ENCODE measurements at places on chromosomes 7 and 10.
A peak's percentile ranks its signal among the peaks of the same experiment; 100 is the strongest.

DNA sequence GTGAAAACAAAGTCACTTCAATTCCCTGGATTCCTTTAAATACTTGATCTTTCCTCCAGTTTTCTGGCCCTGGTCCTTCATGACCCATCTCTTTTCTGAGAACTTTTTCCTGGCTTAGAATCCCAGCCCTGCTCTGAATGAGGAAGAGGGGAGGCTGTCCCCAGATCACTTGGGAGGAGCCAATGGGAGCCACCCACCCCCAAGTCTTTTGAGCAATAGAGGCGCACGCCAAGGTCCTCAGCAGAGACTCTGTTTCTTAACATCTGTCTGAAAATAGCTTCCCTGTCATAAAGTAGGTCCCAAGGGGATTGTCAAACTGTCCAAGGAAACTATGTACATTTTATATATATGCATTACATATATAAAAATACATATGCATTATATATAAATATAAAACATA lies 126.8 kb downstream of the ADRA2A start:
- no peak for DNase-seq

GRCh38 chr10:61981460-61981859 lies 80.0 kb downstream of the ARID5B start:
- no peak for DNase-seq

DNA sequence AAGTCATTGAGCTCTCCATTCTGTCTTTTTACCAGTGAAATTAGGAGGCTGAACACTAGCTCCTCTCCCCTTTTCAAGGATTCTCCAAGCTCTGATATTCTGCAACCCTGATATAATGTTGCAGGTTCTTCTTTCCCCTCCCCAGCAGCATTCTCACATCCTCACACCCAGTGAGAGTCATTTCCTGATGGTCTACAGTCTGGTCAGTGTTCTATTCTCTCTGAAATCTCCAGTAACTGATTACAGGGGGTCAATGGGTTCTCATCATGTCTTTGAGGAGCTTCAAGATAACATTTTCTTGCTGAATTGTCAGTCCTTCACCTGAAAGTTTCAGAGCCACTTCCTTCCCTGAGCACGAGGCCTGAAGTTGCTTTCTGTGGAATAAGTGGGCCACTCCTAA lies 299.4 kb downstream of the PTEN start:
- no peak for DNase-seq

- no peak for DNase-seq
Observed at GRCh38 chr7:108396080-108396479, 60.2 kb downstream of the NRCAM start.

- DNase-seq: no peak
Observed at GRCh38 chr7:111320133-111320532, 229.2 kb downstream of the LRRN3 start.

- no peak for DNase-seq
Observed at GRCh38 chr7:45080958-45081669, 7.7 kb downstream of the NACAD start.

DNA sequence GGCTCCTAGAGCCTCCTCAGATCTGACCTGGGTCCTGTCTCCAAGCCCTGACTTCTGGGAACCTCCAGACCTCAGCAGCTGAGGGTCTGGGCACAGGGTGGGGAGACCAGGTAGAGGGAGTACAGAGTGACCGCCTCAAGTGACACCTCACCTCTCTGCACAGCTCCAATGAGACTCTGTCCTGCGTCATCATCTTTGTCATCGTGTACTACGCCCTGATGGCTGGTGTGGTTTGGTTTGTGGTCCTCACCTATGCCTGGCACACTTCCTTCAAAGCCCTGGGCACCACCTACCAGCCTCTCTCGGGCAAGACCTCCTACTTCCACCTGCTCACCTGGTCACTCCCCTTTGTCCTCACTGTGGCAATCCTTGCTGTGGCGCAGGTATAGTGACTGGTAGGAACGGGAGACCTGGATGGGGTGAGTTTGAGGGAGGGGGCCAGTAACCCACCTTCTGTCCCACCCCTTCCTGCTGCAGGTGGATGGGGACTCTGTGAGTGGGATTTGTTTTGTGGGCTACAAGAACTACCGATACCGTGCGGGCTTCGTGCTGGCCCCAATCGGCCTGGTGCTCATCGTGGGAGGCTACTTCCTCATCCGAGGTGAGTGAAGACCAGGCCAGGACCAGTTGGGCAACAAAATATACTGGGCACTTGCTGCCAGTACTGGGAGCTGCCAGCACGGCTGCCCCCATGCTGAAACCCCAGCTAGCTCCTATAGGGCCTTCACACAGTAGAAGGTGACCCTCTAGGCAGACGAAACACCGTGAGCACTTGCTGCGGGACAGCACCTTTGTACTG lies 17.8 kb downstream of the SMO start:
- DNase-seq: peak; percentile 31

- no peak for DNase-seq
Observed at GRCh38 chr7:12926206-12926605, 238.8 kb downstream of the ARL4A start.

DNA sequence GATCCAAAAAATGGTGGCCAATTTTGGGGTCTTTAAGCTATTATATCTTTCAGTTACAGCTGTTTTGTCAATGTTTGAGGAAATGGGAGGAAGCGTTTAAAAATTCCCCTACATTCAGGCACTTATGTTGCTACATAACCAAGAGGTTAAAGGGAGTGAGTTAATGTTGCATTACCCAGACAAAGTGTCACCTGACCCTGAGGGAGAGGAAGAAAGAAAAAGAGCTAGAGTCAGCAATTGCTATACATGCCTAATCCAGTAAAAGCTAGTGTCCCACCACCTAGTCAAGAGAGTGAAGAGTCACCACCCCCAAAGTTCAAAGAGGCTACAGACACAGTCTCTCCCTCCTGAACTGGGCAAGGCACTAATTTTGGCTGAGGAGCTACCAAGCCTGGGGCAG lies 69.5 kb upstream of the ZNF92 start:
- DNase-seq: no peak

DNA sequence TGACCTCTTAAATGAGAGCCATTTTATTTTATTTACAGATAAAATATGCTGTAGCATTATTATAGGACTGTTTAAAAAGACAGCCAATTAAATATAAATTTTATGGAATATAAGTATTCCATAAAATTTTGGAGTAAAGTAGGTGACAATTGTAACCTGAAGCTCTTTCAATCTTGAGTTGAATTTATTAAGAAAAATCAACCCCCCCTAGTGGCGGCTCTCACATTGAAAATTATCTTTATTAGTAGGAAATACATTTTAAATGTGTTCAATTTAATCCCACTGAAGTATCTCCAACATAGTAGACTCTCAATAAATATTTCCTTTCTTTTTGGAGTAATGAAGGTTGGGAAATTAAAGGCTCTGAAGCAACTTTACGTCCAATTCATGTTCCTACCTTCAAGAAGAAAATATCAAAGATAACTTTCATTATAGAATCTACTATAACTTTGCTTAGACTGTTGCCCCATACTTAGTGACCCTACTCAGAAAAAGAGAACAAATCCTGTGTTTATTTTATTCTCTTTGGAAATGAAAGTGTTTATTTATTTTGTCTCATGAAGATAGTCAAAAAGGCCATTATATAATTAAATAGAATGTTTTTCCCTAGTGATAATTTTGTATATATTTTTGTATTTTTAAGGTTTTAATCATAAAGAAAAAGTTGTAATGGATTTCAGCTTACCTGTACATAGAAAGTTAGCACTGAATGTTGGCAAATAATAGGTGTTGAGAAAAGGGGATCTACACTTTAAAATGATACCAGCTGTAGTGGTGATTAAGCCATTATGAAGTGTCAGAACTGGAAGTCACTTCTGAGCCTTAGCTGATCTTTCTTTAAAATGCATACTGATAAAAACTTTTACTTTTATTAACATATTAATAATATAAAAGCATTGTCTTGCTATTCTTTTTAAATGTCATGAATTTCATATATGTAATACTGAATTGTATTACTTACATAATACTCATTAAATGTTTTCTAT lies 3.3 kb downstream of the AHR start:
- DNase-seq: peak; percentile 34

DNA sequence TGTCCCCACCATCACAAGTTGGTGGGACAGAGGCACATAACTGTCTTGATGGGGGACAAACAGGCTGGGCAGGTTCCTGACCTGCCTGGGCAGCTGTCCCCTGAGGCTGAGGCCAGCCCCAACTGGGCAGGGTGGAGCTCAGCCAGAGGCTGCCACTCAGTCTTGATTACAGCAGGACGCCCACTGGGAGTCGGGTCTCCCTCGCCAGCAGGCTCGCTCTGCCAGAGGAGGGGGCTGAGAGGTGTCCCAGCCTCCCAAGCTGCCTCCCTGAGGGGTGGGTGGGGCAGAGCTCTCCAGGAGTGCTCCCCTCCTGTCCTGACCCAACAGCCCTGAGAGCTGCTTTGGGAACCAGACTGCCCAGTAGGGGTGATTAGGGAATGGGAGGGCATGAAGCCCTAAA lies 1.8 kb upstream of the CAMK2G start:
- DNase-seq: no peak

GRCh38 chr7:147878912-147879661 lies 711.5 kb upstream of the C7orf33 start:
- no peak for DNase-seq

GRCh38 chr7:97298561-97298960 lies 181.1 kb downstream of the SDHAF3 start:
- no peak for DNase-seq
